Astrocyte of the hippocampus (primary cell): ENCODE measurements at places on chromosomes 5 and 9.

- DNase-seq, result no peak
Observed at GRCh38 chr5:123178683-123179082, 89.6 kb downstream of the PRDM6 start.

DNA sequence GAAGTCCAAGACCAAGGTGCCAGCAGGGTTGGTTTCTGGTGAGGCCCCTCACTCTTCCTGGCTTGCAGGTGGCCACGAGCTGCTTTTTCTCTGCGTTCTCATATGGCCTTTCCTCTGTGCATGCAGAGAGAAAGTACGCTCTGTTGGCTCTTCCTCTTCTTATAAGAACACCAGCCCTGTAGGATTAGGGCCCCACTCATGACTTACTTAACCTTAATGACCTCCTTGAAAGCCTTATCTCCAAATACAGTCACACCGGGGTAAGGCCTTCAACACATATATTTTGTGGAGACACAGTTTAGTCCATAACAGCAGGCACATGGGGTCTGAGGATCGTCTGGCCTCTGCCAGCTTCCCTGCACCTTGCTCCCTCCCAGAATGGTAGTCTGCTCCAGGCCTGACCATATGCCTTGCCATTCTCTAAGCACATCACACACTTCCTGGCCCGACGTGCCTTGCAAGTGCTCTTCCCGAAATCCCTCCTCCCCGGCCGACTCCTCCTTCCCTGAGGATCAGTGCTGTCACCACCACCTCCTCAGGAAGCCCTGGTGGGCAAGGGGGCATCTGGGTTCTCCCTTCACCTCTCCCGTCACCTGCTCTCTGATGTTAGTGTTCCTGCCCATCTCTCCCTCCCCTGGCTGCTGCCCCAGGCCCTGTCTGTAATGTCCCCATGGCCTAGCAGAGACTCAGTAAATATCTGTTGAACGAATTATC, 200.7 kb downstream of the AOPEP start:
- no peak for DNase-seq

DNA sequence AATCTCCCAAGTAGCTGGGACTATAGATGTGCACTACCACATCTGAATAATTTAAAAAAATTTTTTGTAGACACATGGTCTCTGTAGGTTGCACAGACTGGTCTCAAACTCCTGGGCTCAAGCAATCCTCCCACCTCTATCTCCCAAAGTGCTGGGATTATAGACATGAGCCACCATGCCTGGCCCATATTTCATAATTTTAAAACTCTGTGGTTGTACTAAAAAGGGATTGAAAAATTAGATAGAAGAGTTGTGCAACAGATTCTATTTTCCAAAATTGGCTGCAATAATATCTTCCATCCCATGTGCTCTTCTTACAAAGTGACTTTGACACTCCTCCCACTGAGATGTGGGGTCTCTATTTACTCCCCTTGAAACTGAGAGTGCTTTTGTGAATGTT, 7.6 kb upstream of the UHRF2 start:
- no peak for DNase-seq

DNA sequence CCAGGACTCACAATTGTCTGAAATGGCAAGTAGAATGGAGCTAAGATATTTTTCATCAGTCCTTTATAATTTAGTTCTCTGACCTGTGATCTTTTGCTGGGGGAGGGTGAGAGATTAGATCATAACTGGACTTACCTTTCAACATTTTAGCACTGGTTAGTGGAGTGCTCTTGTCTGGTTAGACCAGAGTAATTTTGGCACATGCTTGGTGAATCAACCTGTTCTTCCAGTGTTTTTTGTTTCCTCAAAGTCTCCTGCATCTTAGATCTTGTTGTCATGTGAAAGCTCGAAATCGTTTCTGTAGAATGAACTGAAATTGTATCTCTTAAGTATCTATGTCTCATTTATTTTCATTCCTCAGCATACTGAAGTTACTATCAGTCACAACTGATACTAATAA, 122.4 kb downstream of the TLE4 start:
- DNase-seq, result no peak

- no peak for DNase-seq
Observed at GRCh38 chr5:72505539-72506157, 1.6 kb downstream of the ZNF366 start.

DNA sequence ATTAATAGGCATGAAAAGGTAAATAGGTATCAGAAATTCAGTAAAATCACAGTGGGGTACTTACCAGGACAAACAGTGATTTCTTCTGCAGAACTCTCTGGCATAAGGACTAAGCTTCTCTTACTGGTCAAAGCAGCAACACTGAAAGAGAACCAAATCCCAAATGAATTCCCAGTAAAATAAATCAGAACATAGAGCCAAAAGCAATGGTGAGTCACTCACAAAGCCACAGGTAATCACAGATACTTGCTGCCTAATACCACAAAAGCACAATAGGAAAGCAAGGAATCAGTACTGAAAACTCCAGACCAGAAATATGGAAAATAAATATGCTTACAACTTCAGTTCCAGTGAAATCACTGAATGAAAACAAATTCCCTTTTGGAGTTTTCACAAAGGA, 50.7 kb downstream of the UIMC1 start:
- DNase-seq, result peak; percentile 73

DNA sequence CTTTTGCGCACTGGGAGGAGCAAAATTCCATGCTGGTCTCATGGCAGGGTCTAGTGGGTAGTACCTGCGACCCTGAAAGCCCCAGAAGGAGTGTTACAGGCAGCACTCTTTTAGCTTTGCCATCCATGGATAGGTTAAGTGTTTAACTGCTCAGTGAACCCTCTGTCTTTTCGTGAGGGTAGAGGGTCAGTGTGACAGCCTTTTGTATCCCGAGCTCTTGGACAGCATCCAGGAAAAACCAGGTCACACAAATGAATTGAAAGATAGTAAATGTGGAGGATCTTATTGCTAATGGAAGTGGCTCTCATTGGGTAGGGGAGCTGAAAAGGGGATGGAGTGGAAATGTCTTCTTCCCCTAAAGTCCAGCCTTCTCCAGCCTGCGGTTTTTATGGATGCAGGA, 57.8 kb upstream of the CCDC112 start:
- no peak for DNase-seq

DNA sequence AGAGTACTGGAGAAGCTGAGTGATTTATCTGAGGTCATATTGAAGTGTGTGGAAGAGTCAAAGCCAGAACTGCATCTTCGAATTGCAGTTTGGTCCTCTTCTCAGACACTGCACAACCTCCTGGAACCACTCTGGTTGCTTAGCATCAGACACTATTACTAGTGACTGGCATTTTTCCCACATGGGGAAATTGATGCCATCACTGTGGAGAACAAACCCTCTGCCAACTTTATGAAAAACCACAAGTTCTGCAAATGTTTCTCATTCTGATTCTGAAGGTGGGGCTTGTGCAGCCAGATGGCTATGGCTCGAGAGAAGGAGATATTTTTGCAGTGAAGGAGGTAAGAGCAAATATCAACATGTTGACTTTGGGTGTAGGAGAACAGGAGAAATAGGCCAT, 67.2 kb downstream of the KCTD16 start:
- peak; percentile 53 for DNase-seq

- no peak for DNase-seq
Observed at GRCh38 chr5:35908814-35909213, 29.6 kb downstream of the CAPSL start.

GRCh38 chr9:32918628-32919027, 82.8 kb downstream of the APTX start:
- no peak for DNase-seq

DNA sequence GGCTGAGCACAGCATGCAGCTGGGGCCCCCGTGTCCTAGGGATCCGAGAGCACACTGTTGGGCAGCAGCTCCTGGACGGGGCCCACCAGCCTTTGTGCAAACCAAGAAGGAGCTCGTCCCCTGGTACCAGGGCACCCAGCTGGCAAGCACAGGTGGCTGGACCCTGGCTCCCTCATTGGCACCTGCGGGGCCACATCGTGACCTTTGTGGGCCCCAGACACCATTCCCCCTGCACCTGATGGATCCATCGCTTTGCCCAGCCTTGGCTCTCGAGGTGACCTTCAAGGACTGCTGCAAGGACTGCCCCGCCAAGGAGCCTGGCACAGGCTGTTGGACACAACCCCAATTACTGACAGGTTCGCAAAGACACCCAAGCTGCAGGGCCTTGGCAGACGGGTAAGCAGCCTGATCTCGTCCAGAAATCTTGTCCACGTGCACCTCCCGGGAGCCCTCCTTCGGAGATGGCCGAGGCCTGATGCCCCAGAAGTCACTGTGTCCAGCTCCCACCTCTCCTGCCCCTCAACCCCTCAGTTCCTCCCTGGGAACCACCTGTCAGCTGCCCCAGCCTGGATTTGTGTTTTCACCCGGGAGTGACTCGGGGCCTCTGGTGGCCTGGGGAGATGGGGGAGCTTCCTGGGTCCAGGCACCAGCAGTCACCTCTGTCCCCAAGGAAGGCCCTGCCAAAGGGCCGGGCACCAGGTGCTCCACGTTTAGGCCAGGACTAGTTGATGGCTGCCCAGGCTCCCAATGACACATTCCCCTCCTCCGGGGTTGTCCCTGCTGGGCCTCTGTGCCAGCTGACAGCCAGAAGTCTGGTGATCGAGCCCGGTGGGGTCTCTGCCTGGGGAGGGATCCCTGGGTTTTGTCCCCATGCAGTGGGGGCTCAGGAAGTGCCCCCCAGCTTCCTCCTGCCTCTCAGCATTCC, 137.1 kb upstream of the PPP1R26 start:
- DNase-seq, result no peak

DNA sequence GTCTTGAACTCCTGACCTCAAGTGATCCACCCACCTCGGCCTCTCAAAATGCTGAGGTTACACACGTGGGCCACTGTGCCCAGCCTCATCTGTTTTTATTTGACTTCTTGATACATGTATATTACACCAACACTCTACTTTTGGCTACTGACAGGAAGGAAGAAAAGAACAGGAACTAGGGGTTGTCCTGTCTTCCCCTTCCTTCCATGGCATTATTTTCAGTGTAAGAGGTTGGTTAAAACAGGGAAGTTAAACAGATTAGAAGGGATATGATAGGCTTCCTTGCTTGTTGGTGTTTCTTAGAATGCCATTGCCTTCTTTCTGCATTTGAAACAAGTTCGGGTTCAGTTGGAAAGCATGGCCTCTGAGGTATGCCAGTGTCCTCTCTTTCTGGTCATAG, 312.8 kb downstream of the NDUFS4 start:
- DNase-seq, result no peak

- DNase-seq, result peak; percentile 76
Observed at GRCh38 chr9:87337335-87338087, 160.2 kb upstream of the DAPK1 start.

- DNase-seq, result no peak
Observed at GRCh38 chr5:176816043-176816745, 5.8 kb downstream of the UNC5A start.

DNA sequence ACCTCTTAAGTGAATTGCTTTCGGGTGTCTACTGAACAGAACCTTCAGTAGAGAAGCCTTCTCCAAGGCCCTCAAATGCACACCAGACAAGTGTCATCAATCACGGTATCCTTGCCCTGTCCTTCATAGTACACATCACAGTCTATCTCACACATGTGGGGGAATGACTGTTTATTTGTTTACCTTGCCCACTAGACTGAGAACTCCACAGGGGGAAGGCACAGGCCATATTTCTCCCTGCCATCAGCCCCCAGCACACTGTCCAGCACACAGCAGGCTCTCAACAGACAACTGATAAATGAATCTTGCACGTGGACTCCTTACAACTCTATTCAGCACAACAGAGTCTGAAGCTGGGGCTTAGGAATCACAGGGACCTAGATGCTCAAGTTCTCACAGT, 128.5 kb downstream of the MED27 start:
- no peak for DNase-seq
